ENCODE measurements at places on chromosomes 12 and 14.

GRCh38 chr14:100332797-100333196 is 9.7 kb downstream of the SLC25A47 start:
- DNase-seq, result no peak

GRCh38 chr12:5904969-5905368 is 40.1 kb downstream of the ANO2 start:
- no peak for DNase-seq

DNA sequence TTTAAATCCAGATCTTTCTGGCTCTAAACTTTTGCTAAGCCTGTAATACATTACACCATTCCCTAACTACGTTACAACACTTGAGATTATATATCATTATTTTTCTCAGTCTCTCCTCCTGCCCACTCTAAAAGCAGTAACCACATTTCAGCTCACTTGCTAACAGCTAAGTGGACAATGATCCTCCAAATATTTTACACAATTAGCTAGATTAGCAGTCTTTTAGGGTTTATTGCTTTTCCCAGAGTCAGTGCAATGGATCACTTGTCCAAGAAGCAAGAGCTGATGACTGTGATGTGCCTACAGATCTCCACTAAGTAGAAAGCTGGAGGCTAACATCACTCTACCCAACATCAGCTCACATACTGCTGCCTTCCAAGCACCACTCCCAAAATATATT is 17.6 kb downstream of the CPNE8 start:
- no peak for DNase-seq

DNA sequence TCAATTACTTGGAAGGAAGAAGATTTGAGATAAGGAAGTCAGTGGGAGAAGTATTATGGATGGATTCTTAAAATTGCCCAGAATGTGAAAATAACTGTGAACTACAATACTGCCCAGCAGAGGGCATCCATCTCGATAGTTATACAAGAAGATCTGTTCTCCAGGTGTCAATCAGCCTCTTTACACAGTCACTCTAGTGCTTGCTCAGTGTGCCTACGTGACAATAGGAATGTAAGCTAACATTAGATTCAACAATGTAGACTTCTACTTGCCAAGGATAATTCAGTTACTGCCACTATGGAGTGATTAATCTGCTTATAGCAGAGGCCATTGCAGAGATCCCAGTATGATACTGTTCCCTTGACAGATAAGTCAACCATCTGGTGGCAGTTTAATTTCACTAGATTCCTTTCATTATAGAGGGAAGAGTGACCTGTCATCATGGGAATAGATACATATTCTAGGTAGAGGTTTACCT is 10.6 kb upstream of the MAP4K5 start:
- no peak for DNase-seq

- no peak for DNase-seq
Observed at GRCh38 chr12:116418551-116418950, 140.6 kb upstream of the MAP1LC3B2 start.

All from C1 segment of cervical spinal cord (tissue), 14 donors.